ENCODE measurements at places on chromosomes 13 and 19.

DNA sequence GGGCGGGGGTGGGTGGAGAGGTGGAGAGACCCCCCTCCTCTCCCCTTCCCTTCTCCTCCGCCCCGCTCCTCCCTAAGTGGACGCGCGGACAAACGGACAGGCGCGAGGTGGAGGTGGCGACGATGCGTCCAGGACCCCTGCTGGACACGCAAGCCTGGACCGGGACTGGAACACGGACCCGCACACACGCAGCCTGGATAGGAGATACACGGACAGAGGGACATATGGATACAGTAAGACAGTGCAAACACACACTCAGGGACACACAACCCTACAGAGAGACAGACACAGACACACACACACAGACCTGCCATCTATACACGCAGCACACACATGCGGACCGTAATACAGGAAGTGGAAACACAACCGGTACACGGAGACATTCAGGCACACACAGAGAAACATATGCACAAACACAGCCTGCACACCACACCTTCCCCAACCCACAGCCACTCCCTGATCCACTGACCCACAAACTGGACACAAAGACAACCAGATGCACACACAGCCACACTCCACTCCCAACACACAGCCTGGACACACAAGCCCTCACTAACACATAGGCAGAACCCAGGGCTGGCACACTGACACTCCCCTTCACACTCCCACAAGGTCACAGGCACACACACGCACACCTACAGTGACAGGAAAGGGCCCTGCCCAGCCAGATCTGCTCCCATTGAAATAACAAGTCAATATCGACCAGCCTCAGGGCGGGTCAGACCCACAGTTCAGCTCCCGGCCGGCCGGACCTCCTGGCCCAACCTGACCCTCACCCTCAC, 696 bp upstream of the ERFL start:
- DNase-seq, result no peak

DNA sequence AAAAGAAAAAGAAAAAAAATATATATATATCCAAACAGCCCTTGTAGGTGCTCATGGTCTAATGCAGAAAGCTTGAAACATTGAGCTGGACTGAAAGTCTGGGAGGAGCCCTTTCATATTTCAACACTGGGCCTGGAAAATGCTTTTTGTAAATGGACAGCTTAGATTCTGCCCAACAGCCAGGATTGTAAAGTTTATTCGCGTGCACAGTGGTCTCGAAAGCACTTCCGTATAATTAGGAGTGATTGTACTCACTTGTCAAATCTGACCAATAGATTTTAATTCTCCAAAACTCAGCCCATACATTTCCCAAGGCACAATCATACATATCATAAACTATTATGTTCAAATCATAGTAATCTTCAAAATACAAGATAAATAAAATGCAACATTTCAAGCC, 260.1 kb downstream of the COL4A1 start:
- no peak for DNase-seq

DNA sequence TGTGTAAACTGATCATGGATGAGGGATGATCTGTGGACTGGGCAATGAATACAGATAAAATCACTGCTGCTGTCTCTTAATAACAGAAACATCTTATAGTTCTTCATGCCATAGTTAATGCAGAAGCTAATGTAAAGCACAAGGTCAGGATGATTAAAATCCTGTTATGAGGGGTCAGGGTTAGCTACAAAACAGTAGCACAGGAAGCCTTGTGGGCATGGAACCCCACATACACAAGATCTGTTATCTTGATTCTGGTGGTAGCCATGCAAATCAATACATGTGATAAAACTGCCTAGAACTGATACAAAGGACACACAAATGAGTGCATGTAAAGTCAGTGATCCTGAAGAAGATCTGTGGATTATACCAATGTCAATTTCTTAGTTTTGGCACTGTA, 96.4 kb downstream of the KLF12 start:
- DNase-seq, result no peak

DNA sequence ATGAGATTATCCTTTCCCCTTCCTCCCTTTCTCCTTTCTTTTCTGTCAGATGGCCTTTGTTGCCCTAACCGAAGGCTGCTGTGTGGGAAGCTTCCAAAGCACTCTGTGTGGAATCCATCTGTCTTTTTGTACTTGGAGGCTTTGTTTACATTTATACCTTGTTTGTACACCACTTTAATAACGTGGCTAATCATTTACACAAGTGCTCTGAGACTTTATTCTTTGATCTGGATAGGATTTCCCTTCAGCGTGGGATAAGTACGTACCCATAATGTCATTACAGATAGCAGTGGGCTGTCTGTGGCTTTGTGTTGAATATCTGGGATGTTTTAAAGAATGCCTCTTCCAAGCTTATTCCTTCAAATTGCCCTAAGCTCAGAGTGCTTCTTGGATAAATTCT, 684.7 kb upstream of the SLITRK5 start:
- no peak for DNase-seq

DNA sequence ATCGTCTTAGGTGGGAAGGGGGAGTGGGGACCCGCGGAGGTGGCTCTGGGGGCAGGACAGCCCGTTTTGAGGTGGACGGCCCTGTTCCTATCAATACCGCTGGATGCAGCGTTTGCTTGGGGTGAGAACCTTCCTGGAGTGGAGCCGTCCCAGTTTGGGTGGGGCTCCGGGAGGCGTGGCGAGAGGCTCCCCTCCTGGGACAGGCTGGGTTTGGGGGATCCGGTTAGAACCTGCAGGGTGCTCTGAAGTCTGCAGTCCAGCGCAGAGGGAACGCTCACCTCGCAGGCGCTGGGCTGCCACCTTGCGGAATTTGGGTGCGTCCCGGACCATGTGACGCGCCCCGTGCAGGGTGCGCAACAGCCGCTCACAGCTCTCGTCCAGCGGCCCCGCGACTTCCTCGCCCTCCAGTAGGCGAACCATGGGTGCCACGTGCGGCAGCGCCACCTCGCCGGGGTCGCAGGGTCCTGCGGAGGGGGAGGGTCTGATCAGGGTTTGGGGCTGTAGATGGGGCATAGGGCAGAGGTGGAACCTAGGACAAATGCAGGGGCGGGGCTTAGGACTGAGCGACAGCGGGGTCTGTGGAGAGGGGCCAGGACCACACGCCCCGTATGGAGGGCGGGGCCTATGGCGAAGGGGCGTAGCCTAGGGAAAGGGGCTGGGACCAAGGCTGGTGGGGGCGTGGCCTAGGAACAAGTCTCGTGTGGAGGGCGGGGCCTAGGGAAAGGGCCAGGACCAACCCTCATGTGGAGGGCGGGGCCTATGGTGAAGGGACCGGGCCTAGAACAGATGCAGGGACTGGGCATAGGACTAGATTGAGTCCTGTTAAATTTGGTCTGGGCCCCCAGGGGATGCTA, 13.8 kb downstream of the SH2D3A start:
- peak; percentile 58 for DNase-seq
